ENCODE measurements at places on chromosomes 6 and 20.

DNA sequence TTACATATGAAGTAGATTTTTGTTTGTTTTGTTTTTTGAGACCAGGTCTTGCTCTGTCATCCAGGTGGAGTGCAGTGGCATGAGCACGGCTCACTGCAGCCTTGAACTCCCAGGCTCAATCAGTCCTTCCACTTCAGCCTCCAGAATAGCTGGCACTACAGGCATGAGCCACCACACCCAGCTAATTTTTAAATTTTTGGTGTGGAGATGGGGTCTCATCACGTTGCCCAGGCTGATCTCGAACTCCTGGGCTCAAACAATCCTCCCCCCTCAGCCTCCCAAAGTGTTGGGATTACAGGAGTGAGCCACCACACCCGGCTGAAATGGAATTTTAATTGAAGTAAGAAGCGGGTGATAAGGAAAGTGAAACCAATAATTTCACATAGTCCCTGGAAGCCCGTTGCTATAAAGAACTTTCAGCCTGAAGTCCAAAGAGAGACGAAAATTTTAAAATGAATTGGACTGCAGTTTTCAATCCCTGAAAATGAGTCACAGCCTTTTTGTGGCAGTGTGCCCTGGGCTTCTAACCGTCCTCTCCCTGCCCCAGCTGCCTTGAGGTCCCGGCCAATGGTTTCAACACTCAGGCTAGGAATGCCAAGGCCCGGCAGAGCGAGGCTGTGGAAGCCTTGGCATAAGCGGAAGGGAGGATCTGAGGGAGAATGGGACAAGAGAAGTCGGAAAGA, 757 bp downstream of the RAET1E start:
- no peak for DNase-seq

- no peak for DNase-seq
These were observed 12.1 kb upstream of the XRN2 start for GRCh38 chr20:21291026-21291425.

- DNase-seq, result no peak
These were observed 329.3 kb downstream of the NRN1 start for GRCh38 chr6:5677219-5678000.

DNA sequence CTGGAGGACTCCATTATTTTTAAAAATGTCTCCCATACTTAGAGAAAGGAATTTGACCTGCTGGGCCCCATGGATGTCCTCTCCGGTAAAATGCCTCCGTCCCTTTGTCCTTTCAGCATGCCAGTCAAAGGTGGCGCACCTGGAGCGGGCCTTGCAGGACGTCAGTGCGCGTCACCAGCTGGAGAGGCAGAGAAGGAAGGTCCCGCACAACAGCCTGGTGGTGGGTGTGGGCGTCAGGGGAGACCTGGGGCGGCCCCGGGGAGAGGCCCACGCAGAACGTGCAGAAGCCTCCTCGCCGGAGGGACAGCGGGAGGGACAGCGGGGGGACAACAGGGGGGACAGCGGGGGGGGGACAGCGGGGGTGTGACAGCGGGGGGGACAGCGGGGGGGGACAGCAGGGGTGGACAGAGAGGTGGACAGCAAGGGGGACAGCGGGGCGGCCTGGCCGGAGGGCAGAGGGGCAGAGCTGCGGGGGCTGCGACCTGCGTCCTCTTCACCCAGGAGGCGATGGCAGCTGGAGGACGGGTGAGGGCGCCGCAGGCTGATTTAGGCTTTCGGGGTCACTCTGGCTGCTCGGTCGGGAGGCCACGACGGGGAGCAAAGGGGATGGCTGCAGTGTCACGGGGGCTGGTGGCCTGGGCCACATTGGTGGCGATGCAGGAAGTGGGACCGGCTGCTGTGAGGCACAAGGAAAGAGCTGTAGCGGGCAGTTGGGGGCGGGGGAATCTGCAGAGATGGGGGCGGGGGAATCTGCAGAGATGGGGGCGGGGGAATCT, 859 bp upstream of the KIF25 start:
- no peak for DNase-seq

GRCh38 chr6:17393892-17394631, 667 bp downstream of the CAP2 start:
- no peak for DNase-seq

DNA sequence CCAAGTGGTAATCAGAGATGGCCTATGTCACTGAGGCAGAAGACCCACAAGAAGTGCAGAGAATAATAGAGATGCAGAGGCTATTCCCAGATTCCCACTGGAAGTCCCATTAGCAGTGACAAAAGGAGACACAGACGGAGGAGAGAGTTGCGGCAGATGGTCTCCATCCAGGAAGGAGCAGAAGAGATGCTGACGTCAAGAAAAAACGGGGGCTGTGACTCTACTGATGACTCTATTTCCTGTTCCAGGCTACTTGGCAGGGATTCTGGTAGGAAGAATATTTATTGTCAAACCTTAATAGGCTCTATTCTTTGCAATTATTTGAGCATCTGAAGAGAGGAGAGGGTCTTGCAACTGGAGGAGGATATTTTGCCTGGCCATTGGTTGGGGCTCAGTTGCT, 246.0 kb upstream of the ECI2 start:
- no peak for DNase-seq

DNA sequence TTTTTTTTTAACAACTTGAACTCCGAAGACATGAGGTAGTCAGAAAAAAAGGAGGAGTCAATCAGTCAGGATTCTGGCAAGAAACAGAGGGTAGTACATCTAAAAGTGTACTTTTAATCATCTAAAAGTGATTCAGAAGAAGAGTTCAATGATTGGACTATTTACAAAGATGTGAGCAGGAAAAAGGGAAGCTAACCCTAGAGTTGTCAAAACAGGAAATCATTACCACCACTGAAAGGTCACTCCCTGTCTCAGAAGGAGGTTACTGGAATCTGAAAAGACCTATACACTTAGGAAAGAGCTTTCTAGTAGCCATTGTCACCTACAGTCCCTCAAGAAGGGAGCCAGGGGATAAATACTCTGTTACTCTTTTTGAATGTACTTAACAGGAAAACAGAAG, 16.7 kb upstream of the LMBRD1 start:
- no peak for DNase-seq

DNA sequence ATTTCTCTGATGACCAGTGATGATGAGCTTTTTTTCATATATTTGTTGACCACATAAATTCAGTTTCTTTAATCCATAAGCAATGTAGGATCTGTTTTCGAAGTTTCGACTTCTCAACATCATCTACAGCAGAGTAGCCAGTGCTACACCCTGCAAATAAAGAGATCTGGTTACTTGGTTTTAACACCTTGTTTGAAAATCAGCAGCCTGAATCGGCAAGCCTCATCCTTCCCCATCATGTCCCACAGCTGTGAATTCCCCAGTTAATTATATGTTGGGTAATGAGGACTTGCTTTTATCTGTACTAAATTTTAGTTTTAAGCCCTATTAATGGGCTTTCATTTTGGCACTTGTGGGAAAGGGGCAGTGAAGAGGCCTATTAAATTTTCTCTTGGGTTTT, 80.6 kb downstream of the BMP2 start:
- DNase-seq, result no peak

DNA sequence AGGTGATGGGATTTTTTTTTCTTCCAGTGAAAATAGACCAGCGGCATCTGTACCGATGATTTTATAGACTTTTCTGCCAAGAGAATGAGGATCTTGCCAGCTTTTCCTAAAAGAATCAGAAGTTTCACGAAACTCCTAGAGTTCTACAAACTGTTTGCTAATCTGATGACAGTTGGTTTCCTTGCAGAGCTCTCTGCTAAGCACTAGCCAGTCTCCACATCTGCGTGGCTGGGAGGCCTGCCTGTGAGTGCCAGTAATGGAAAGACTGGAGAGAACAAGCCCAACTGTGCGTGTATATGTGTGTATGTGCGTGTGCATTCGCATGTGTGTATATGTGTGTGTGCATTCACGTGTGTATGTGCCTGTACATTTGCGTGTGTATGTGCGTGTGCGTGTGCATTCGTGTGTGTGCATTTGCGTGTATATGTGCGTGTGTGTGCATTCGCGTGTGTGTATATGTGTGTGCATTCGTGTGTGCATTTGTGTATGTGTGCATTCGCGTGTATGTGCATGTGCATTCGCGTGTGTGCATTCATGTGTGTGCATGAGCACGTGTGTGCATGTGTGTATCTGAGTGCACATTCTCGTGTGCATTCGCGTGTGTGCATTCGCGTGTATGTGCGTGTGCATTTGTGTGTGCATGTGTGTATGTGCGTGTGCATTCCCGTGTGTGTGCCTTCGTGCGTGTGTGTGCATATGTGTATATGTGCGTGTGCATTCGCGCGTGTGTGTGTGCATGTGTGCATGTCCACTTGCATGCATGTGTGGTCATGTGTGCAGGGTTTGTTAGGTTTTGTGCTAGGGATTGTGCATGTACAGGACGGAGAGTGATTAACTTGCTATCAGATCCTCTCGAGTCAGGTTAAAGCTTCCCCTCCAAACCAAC, 379.4 kb downstream of the TAF4 start:
- DNase-seq, result no peak

- DNase-seq, result peak; percentile 30
These were observed 7.6 kb downstream of the TREM1 start for GRCh38 chr6:41278699-41279405.

GRCh38 chr20:58138395-58138794, 90.1 kb downstream of the ANKRD60 start:
- no peak for DNase-seq

Data from stimulated activated CD4-positive, alpha-beta T cell treated with anti-CD3 and anti-CD28 coated beads, Interleukin-1b, Interleukin-23, amount 100 ng/mL, for 24 hours (primary cell).